ENCODE measurements at places on chromosomes 5 and 9. TPM values are rescaled to one million over a fixed set of nuclear protein-coding genes. Genes with fewer than 3 reads are reported as not detected.

DNA sequence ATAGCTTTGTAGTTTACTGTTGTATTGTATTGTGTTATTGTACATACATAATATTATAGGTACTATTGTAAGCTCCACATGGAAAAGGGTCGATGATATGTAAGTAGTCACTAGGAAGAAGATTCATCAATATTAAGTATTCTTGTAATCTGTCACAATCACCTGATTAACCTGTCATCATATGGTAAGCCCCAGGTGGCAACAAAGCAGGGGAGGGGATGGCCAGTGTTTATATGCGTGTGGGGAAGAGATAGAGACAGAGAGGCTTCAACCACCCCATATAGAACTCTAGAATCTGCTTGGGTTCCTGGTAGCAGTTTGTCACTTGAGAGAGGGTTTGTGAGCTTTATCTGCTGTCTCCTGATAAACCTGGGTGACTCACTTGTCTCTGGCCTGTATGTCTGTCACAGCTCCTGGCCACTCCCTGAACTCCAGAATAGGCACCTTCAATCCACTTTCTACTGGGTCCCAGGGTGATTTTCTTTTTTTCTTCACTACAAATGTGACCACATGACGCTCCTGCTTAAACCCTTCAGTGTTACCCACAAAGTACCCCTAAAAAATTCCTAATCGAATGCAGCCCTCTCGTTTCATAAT lies 48.9 kb upstream of the CPEB4 start:
- DNase-seq = no peak

The WNT8A gene
- not detected for total RNA-seq

GRCh38 chr5:83227611-83228010 lies 150.3 kb downstream of the XRCC4 start:
- no peak for DNase-seq

The PCDHB5 gene
- total RNA-seq = not detected

The NUDT12 gene
- total RNA-seq = 3.3 TPM
